Breast epithelium (tissue), 4 donors: ENCODE measurements at places on chromosomes 13 and 19. TPM values are rescaled to one million over a fixed set of nuclear protein-coding genes. Genes with fewer than 3 reads are reported as not detected.
A peak's percentile ranks its signal among the peaks of the same experiment; 100 is the strongest.

Gene TSHZ3
- 9.8 TPM for total RNA-seq

Gene RASGRP4
- 0.66 TPM for total RNA-seq

DNA sequence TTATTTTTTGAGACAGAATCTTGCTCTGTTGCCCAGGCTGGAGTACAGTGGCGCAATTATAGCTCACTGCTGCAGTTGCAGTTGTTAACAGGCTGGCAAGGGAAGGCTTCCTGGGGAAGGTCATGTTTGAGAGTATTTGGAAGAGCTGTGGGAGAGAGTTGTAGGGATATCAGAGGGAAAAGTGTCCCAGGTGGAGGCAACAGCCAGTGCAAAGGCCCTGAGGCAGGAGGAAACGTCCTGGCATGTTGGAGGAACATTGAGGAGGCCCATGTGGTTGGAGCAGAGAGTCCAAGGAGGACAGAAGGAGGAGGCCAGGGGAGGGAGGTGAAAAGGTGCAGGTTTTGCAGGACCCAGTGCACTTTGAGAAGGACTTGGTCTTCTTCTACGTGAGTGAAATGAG is 2.2 kb upstream of the DUS3L start:
- no peaks in the 10 kb centered on the region for H3K36me3 ChIP-seq
- H3K27ac ChIP-seq, result no peak overlapping the region
- H3K4me3 ChIP-seq, result no peak overlapping the region

Gene USHBP1
- 5.8 TPM for total RNA-seq

GRCh38 chr13:29077051-29077813 is 257.1 kb downstream of the MTUS2 start:
- no peaks in the 10 kb centered on the region for H3K4me1 ChIP-seq
- H3K4me3 ChIP-seq, result no peak overlapping the region
- no peak for DNase-seq
- H3K36me3 ChIP-seq, result no peaks in the 10 kb centered on the region

- no peaks in the 10 kb centered on the region for H3K4me1 ChIP-seq
- H3K4me3 ChIP-seq, result no peak overlapping the region
- no peak overlapping the region for H3K27ac ChIP-seq
- no peaks in the 10 kb centered on the region for H3K36me3 ChIP-seq
- DNase-seq, result no peak
Measured at GRCh38 chr13:28031896-28032288, 43.4 kb upstream of the URAD start.

DNA sequence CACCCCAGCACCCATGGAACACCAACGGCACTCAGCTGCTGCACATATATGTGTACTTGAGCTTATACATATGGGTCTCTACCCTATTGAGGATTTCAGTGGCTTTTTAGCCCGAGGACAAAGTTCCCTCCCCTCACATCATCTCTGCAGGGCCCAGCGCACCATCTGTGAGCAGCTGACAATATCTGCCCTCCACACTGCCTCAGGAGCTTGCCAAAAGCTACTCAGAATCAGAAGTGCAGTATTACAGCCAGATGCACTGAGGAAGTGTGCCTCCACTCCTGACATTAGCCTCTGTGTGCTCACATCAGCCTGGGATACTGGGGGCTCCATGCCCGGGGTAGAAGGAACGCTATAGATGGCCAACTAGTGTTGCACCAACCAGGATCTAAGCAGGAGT is 903.9 kb downstream of the UQCRFS1 start:
- H3K36me3 ChIP-seq, result no peaks in the 10 kb centered on the region
- DNase-seq, result no peak
- no peaks in the 10 kb centered on the region for H3K4me1 ChIP-seq
- no peaks in the 10 kb centered on the region for H3K27me3 ChIP-seq
- no peak overlapping the region for H3K4me3 ChIP-seq

Gene NMRK2
- 0.98 TPM for total RNA-seq

DNA sequence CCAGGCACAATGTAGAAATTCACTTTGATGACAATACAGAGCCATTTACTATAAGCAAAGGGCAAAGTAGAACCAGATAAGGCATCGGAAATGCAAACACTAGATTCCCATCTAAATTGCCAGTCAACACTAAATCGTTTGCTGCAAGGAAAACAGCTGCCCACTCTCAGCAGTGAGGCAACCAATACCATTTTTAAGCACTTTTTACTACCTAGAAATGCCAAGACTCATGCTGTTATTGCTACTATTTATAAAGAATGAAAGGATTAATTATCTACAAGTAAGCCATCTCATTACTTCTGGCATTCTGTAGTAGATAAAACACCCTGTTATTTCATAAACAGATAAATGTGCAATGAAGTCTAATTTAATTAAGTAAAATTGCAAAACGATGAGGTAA is 422.0 kb downstream of the FGF14 start:
- no peaks in the 10 kb centered on the region for H3K36me3 ChIP-seq
- no peak for DNase-seq
- no peak overlapping the region for H3K4me3 ChIP-seq
- H3K27me3 ChIP-seq, result no peaks in the 10 kb centered on the region

- no peaks in the 10 kb centered on the region for H3K36me3 ChIP-seq
- DNase-seq, result no peak
- H3K27ac ChIP-seq, result no peak within 1 kb of the TSS
- no peaks in the 10 kb centered on the region for H3K4me1 ChIP-seq
- no peak within 1 kb of the TSS for H3K4me3 ChIP-seq
Measured at GRCh38 chr13:24763596-24764275, at the start of gene RNF17. RNF17 (plus strand) TSS chr13:24764169; CDS start chr13:24764204, 35 bp downstream.

DNA sequence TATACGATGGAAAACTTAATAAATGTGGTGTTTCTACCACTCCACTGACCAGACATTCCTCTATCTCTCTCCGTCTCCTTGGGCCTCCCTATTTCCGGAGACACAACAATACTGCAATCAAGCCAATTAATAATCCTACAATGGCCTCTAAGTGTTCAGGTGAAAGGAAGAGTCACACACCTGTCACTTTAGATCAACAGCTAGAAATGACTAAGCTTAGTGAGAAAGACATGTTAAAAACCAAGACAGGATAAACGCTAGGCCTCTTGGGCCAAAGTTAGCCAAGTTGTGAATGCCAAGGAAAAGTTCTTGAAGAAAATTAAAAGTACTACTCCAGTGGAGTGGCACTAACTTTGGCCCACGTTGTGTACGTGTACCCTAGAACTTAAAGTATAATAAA is 22.5 kb downstream of the ZDHHC20 start:
- no peaks in the 10 kb centered on the region for H3K36me3 ChIP-seq
- H3K4me1 ChIP-seq, result no peaks in the 10 kb centered on the region
- no peak for DNase-seq
- no peak overlapping the region for H3K27ac ChIP-seq
- H3K4me3 ChIP-seq, result no peak overlapping the region

Gene MATK
- 1.8 TPM for total RNA-seq

- no peaks in the 10 kb centered on the region for H3K36me3 ChIP-seq
- no peaks in the 10 kb centered on the region for H3K27me3 ChIP-seq
- H3K4me1 ChIP-seq, result no peaks in the 10 kb centered on the region
- H3K4me3 ChIP-seq, result no peak overlapping the region
Measured at GRCh38 chr19:2016041-2016807, 710 bp upstream of the BTBD2 start.

DNA sequence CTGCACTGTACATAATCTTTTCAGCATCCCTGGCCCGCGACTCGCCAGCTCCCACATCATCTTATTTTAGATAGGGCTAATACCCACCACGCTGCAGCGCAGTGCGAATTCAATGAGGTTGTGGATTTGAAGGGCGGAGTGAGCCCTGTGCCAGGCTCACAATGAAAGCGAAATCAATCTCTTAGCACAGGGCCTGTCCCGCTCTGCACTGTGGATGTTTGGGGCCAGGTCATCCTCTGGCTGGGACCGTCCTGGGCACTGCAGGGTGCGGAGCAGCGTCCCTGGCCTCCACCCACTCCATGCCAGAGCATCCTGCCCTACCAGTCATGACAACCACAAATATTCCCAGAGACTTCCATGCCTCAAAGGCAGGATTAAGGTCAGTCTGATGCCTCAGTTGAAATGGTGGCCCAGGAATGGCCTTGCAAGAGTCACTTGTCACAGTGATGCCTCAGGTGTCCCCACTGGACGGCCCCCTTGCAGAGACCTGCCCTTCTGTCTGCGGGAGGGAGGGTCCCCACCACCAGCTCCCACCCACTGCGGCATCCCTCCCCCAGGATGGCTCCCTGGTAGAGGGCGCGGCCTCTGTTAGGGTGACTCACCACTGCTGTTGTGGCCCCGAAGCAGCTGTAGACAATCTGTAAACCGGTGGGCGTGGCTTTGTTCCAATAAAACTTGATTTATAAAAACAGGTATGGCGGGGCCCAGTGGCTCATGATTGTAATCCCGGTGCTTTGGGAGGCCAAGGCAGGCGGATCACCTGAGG is 5.6 kb downstream of the UHRF1 start:
- peaks cover 11% of the 10 kb centered on the region for H3K4me1 ChIP-seq
- no peaks in the 10 kb centered on the region for H3K27me3 ChIP-seq
- peak overlapping the region; percentile 1 for H3K27ac ChIP-seq
- DNase-seq, result peak; percentile 59
- H3K4me3 ChIP-seq, result peak overlapping the region; percentile 24
- H3K36me3 ChIP-seq, result no peaks in the 10 kb centered on the region

DNA sequence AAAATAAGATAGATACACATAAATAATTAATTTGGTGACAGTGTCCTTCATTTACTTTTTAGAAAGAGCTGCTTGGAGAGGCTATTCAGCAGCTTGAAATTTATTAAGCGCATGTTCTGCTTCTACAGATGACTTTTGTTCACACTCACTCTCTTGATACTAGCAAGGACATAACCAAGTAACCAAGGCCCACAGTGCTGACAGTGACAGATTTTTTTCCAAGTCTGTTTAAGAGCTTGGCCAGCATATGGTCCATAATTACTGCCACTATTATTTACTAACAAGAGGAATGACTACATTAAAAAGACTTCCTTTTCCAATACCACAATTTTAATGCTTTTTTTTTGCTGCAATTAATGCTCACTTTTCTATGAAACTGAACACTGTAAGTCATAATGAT is 673.7 kb upstream of the MIR17HG start:
- H3K4me1 ChIP-seq, result no peaks in the 10 kb centered on the region
- no peak for DNase-seq
- H3K27ac ChIP-seq, result no peak overlapping the region
- H3K27me3 ChIP-seq, result no peaks in the 10 kb centered on the region
- H3K4me3 ChIP-seq, result no peak overlapping the region
- no peaks in the 10 kb centered on the region for H3K36me3 ChIP-seq

- no peak overlapping the region for H3K27ac ChIP-seq
- H3K27me3 ChIP-seq, result no peaks in the 10 kb centered on the region
- no peak overlapping the region for H3K4me3 ChIP-seq
- H3K36me3 ChIP-seq, result no peaks in the 10 kb centered on the region
- H3K4me1 ChIP-seq, result no peaks in the 10 kb centered on the region
Measured at GRCh38 chr13:33345842-33346241, 60.3 kb upstream of the STARD13 start.

DNA sequence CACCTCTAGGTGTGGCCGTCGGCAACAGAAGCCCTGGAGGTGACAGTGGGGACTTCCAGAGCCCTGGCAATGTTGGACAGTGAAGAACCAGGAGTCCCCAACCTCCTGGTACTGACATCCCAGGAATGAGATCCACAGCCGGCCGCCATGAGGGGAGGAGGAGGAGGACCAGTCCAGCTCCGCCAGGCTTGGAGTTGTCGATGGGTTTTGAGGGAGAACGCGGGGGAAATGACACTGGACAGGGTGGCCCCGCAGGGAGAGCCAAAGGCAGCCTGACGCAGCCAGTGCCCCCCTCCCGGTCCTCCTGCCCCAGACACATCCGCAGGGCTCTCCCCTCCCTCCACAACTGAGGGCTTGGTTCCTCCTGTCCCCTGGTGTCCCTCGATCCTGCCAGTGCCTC is 57.9 kb downstream of the SPACA7 start:
- H3K27me3 ChIP-seq, result peaks cover 16% of the 10 kb centered on the region
- no peaks in the 10 kb centered on the region for H3K36me3 ChIP-seq
- DNase-seq, result no peak
- H3K4me3 ChIP-seq, result no peak overlapping the region
- no peak overlapping the region for H3K27ac ChIP-seq
- H3K4me1 ChIP-seq, result no peaks in the 10 kb centered on the region

DNA sequence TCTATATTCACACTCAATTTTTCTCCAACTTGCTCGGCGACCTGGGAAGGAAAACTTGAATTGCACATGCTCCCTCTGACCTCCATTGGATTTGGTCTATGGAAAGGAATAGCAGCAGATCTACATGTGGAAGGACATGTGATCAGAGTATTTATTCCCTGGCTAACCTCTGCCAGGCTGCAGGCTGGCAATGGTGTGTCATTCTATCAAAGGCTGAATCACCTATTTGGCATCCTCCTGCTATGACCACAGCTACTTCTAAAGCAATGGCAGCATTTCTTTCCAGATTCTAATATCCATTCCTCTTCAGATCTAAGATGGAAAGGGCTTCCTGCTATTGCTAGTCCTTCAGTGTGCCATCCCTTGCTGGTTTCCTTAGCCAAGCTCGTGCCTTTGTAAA is 144.3 kb upstream of the FREM2 start:
- H3K4me1 ChIP-seq, result no peaks in the 10 kb centered on the region
- no peak for DNase-seq
- H3K27ac ChIP-seq, result no peak overlapping the region
- no peaks in the 10 kb centered on the region for H3K27me3 ChIP-seq
- H3K36me3 ChIP-seq, result no peaks in the 10 kb centered on the region

GRCh38 chr19:17616961-17617806 is 61.7 kb downstream of the COLGALT1 start:
- no peak overlapping the region for H3K4me3 ChIP-seq
- peaks cover 2% of the 10 kb centered on the region for H3K27me3 ChIP-seq
- H3K27ac ChIP-seq, result no peak overlapping the region
- no peaks in the 10 kb centered on the region for H3K36me3 ChIP-seq
- no peak for DNase-seq
- peaks cover 6% of the 10 kb centered on the region for H3K4me1 ChIP-seq

Gene KRTDAP
- not detected for total RNA-seq

DNA sequence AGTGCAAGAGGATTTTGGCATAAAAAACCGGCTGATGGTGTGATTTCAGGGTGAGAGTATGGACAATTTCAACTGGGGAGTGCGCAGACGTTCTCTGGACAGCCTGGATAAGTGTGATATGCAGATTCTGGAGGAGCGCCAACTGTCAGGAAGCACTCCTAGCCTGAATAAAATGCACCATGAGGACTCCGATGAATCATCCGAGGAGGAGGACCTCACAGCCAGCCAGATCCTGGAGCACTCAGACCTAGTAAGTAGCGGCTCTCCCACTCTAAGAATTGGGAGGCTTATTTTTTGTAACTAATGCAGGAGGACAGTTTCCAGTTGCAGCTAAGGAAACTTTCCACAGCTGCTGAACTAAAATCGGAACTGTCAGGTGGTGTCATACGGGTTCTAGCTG is 53.6 kb downstream of the ZAR1L start:
- H3K36me3 ChIP-seq, result no peaks in the 10 kb centered on the region
- H3K27me3 ChIP-seq, result no peaks in the 10 kb centered on the region
- H3K4me1 ChIP-seq, result no peaks in the 10 kb centered on the region
- H3K27ac ChIP-seq, result peak overlapping the region; percentile 6

Gene ZNF177
- total RNA-seq, result 2.9 TPM

Gene SPACA6
- 27.2 TPM for total RNA-seq

DNA sequence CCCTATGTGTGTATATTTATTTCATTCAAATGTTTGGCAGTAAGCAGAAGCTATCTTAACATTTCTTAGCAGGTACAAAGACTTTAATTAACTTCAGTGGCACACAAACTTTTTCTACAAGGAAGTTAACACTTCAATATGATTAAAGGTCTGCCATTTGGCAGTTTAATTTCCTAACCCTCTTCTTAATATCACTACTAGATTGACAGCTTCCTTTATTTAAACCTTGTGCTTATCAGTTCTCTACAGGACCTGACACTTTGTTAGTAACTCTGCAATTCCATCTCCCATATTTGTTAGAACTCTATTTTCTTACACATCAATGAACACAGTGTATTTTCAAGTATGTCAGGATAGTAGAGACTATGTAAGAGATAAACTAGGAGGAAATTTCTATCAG is 152.4 kb upstream of the ATXN8OS start:
- H3K27me3 ChIP-seq, result no peaks in the 10 kb centered on the region
- no peak for DNase-seq
- H3K4me3 ChIP-seq, result no peak overlapping the region
- no peaks in the 10 kb centered on the region for H3K4me1 ChIP-seq
- H3K27ac ChIP-seq, result no peak overlapping the region
- no peaks in the 10 kb centered on the region for H3K36me3 ChIP-seq
